ENCODE measurements at places on chromosomes 3 and 15. TPM values are rescaled to one million over a fixed set of nuclear protein-coding genes. Genes with fewer than 3 reads are reported as not detected.

- no peak for DNase-seq
Measured at GRCh38 chr3:150878290-150878689, 26.9 kb downstream of the MINDY4B start.

GRCh38 chr3:187319699-187320302, 28.3 kb upstream of the MASP1 start:
- DNase-seq = peak; percentile 90

DNA sequence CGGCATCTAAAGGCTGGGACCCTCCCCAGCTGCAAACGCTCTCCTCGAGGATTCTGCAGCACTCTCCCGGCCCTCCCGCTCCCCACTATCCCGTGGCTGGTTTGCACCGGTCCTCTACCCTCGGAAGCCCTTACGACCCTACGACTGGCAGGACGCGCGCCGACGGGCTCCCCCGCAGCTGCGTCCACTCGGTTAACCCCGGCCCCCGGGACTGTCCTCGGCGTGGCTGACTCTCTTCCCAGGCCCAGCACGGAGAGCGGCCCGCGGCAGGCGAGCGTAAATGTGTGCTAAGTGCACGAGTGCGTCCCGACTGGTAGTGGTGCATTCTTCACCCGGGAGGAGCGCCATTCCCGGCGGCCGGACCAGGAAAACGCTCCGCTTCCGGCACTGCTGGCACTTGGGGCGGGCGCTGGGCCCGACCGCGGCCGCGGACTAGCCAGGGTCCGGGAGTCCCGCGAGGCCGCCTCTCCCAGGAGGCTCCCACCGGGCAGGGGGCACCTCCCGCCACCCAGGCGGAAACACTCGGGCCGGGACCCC, 508 bp downstream of the GORASP1 start:
- peak; percentile 65 for DNase-seq

DNA sequence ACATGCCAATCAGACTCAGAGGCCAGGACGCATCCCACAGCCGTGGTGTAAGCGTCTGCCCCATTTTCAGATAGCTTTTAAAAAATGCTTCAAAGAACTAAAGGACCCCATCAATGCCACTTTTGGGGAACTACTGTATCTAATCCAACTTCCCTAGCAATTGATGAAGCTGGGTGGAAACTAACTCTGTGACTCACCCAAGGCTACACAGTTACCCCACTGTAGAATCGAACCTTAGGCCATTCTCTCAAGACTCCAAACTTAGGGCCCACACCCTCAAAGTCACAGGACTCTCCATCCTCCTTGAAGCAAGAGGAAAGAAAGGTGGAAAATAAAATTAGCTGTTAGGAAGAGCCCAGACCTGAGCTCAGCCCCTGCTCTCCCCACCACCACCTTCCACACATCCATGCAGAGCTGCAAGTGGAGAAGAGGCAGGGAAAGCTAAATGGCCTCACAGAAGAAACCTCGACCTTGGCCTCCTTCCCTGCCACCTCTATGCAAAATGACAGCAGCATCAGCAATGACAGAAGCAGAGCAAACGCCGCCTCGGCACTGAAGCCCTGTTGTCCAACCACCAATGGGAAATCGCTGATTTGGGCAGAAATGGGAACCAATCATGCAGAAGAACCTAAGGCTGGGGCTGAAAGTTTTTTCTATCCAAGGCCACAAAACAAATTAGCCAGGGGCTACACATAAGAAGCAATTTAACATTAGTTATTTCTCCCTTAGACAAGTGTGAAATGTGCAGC, 22.2 kb downstream of the ANP32A start:
- DNase-seq = no peak

DNA sequence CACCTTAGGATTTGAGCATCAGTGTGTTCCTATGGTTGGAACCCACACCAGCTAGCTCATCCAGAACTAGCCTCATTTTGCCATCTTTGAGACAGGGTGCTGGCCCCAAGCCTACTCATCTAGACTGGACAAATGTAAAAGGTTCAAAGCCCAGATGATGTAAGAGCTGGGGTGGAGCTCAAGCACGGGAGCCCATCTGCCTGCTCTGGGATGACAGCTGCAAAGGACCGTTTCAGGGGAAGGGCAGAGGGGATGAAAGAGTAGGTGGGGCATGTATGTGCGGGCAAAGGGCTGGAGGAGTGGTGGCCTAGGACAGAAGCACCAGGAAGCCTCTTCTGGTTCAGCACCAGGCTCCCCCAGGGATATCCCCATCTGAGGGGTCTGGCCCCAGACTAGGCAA, 15.8 kb downstream of the CLK3 start:
- no peak for DNase-seq

DNA sequence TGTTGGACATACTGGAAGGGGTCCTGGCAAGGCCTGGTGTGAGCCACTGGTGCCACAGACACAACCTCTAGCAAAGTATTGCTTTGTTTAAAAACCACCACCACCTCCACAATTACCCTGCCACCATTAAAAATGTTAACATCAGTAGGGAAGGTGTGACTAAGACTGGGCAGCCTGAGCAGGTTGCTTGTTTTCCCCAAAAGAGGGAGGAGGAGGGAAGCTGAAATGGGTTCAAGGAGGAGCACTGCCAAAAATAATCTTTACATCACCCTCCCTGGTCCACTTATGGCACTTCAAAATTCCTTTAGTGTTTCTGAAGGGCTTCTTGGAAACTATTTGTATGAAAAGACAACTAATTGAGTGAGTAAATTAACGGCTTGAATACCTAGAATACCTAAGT, 99.8 kb upstream of the FGF7 start:
- DNase-seq = no peak

- no peak for DNase-seq
Measured at GRCh38 chr15:26972636-26973035, 1.7 kb downstream of the GABRG3 start.

DNA sequence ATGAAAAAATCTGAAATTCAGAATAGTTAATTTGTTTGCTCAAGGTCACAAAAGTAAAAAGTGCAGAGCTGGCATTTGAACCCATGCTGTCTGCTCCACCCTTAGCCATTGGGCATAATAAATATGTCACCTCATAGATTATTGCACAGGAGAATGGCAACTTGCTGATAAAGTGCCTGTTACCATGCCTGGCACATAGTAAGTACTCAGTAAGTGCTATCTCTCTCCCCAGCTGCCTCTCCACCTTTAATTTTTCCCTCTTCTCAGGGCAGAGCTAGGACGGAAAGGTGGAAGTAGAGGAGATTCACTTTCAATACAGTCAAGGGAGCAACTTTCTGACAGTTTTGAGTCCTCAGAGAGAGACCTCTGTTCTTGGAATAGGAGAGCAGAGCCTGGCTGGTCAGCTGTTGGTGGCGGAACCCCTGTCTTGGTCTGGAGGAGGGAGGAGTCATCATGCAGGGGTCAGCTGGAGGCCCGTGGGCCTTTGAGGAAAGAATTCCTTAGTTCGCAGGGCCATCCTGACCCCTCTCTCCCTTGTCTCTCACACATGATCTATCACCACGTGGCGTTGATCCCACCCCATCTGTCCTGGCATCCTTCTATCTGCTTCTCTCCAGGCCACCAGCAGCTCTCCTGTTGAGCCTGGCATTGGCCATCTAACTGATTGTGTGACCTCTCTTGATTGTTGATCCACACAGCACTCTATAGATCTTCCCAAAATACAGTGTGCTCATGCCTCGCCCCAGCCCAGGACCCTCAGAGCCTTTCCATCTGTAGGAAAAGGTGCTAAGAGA, 149.3 kb downstream of the RPLP1 start:
- no peak for DNase-seq

GRCh38 chr3:26799679-26800317, 177.2 kb downstream of the LRRC3B start:
- no peak for DNase-seq

Gene SCN11A
- total RNA-seq = 0.27 TPM

GRCh38 chr15:67853454-67853853, 13.6 kb upstream of the RNU6-1 start:
- no peak for DNase-seq

- DNase-seq = no peak
Measured at GRCh38 chr3:171230865-171231264, 204.3 kb upstream of the SLC2A2 start.

- DNase-seq = no peak
Measured at GRCh38 chr15:81244306-81244705, 47.6 kb downstream of the IL16 start.

Gene TLR9
- 0.89 TPM for total RNA-seq

Gene RARRES1
- total RNA-seq = 72.0 TPM

GRCh38 chr3:72487078-72487765, 361.0 kb downstream of the SHQ1 start:
- DNase-seq = peak; percentile 64

GRCh38 chr3:186917512-186918312, 12.6 kb upstream of the ST6GAL1 start:
- DNase-seq = no peak

Gene P2RY14
- total RNA-seq = 3.9 TPM

GRCh38 chr15:56036546-56037067, 43.2 kb upstream of the NEDD4 start:
- DNase-seq = no peak

GRCh38 chr15:82134461-82134860, 88.6 kb upstream of the MEX3B start:
- no peak for DNase-seq

GRCh38 chr3:23594894-23595670, 210.7 kb upstream of the UBE2E1 start:
- no peak for DNase-seq

Gene SLC7A14
- total RNA-seq = 2.9 TPM

DNA sequence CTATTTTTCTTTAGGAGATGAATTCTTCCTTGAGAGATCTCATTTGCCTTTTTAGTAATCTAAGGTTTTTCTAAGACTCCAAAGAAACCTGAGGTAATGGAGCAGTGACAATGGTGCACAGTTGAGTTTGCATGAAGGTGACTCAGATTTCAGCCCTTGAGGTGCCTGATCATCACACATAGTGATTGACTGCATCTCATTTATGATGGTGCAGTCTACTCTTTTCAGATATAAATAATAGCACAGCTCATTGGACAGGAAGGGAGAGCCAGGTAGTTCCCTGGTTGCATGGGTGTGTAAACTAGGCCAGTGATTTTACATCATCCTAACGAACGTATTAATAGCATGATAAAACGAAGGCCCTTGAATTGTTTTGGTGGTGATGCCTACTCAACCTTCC, 86.1 kb upstream of the SAMMSON start:
- DNase-seq = no peak

DNA sequence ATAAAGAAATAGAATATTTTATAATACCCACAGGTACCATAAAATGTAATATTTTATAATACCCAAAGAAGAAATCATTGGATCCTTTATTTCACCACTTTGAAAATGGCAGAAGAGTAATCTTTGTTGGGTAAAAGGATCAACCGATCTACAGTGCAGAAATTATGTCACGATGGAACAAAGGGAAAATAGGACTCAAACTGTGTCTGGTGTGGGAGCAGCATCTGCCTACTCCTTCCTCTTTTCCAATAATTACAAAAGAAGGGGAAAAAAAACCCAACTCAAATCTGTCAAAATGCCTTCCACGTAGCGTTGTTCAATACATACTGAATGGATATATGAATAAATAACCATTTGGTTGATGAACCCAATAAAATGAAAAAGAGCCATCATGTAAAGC, 492.6 kb upstream of the TBL1XR1 start:
- DNase-seq = no peak

Gene ITPR1
- total RNA-seq = 80.2 TPM

DNA sequence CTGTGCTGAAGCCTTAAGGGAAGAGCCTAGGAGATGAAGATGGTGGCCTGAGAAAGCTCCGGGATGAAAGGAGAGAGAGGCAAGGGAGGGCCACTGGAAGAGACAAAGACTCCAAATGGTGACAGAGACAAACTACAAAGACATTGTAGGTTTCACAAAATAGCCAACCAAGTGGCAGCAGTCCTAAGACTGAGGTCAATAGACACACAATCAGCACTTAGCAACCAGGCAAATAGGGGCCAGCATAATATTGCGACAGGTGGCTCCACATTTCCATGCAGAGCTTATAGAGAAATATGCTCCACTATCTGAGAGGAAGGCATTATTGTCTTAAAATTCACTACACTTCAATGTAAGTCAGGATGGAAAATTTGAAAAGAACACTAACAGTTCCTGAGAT, 22.1 kb upstream of the MYO5C start:
- DNase-seq = no peak

GRCh38 chr15:68384451-68385239, 47.3 kb downstream of the ITGA11 start:
- DNase-seq = no peak

Gene PRSS50
- total RNA-seq = not detected

Gene GOLGA8S
- total RNA-seq = 0.32 TPM

DNA sequence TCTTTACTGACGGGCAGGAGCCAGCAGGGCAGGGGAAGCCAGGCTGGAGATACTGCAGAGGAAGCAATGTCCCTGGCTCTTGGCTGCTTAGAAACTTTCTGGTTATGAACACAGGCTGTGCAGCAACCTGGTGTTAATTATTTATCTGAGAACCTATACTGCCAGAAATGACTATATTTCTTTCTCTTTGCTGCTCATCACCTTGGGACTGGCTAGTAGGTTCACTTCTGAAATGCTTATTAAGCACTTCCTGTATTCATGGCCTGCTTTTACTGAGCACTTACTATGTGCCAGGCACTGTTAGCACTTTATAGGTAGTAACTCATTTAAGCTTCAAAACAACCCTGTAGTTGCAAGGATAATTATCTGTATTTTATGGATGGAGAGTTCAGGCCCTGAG, 57.6 kb downstream of the RAB11A start:
- DNase-seq = no peak

GRCh38 chr15:78050441-78050809, 27.1 kb downstream of the TBC1D2B start:
- peak; percentile 4 for DNase-seq

DNA sequence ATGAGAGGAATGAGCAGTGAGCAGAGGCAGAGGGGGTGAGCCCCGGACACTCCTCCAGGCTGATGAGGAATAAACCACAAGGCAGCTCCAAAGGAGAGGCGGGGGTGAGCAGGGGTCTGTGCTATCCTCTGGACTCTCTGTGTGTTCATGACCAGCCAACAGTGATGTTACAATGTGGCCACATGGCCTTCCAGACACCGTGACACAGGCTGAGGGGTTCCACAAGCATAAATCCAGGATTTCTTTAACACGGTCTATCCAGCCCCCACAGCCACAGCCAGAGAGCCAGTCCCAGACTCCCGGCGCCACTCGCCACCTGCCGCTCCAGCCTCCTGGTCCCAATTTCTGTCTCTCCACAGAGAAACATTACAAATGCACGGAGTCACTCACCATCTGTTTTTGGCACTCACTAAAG, 24.4 kb downstream of the XXYLT1 start:
- DNase-seq = no peak
